Mucosa of descending colon (tissue), 3 donors: ENCODE measurements at places on chromosomes 13 and 19.

DNA sequence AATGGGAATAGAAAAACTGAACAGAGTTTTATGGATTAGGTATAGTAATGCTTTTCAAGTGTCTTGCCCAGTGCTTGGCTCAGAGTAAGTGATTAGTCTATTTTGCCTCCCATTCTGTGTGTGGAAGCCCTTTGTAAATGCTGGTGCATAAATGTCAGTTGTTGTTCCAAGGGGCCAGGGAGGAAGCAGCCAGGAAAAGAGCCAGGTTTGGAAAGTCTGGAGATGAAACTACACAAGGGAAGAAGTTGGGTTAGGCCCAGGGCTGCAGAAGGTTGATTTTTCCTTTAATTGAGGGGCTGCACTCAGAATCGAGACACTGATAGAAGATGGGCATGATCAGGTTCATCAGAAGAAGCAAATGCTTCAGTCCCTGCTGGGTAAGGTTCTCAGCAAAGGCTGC is 484.0 kb downstream of the OLFM4 start:
- DNase-seq = no peak

GRCh38 chr19:1752009-1752756 is 1.1 kb upstream of the ONECUT3 start:
- no peak for DNase-seq

DNA sequence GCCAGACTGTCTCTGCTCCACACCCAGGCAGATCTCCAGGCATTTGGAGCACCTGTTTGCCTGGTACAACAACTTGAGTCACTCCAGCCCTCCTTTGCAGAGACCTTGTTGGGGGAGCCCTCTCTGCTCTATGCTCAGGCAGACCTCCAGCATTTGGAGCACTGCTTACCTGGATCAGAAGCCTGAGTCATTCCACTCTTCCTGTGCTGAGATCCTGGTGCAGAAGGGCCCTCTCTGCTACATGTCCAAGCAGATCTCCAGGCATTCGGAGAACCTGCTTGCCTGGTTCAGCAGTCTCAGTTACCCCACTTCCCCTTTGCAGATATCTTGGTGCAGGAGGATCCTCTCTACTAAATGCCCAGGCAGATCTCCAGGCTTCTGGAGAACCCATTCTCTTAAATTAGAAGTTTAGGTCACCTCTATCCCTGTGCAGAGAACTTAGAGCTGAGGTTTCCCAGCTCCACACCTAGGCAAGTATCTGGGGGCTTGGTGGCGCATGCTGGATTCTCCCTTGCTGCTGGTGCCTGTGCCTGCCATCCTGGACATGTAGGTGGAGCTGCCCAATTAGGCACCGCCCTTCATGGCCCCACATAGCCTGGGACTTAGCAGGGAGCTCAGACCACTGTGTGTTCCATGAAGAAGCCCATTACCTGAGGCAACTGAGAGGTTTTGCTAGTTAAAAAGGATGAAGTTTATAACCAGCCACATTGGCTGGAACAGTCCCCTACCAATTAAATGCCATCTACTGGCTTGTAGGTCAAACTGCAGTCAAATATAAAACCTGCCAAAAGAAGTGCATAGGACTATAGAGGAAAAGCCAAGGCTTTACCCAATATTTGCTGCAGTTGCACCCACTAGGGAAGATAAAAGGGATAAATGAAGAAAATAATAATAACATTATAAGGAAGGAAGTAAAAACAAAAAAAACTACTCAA is 97.6 kb upstream of the SLITRK6 start:
- no peak for DNase-seq

DNA sequence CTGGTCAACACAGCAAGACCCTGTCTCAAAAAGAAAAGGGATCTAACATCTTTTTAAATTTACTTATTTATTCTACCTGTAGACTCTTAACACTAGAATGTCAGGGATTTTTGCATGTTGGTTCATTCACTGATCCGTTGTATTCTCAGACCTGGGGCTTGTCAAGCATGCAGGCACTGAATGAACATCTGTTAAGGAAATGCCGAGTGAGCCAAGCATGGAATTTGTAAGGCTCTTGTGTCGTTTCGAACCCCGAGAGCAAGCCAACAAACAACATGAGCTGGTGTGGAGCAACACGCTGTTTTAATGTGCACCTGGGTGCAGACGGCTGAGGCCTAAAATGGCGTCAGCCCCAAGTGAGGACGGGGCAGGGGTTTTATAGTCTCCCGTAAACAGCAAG is 10.0 kb upstream of the OR1M1 start:
- DNase-seq = no peak

GRCh38 chr19:33830264-33830663 is 33.6 kb downstream of the KCTD15 start:
- DNase-seq = no peak

- DNase-seq = no peak
These were observed 47.5 kb upstream of the GSX1 start for GRCh38 chr13:27744801-27745200.

- DNase-seq = no peak
These were observed 128.0 kb upstream of the VSTM2B start for GRCh38 chr19:29397748-29398147.

DNA sequence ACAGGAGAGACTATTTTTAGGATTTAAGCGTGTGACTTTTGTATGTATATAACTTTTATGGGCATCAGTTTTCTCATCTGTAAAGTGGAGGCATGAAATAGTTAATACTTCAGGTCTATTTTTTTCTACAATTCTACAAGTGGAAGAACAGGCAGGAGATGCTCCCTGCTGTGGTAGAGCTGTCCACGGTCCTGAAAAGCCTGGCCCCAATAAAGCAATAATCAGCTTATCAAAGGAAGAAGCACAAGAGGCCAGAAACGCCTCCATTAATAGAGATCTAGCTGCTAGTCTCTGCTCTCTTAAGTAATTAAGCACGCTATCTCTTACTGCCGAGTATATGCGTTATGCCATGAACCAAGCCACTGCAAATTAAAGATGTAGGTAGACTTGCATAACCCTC is 28.0 kb upstream of the WASF3 start:
- peak; percentile 42 for DNase-seq

- no peak for DNase-seq
These were observed 24.6 kb downstream of the MPHOSPH8 start for GRCh38 chr13:19657872-19658591.

DNA sequence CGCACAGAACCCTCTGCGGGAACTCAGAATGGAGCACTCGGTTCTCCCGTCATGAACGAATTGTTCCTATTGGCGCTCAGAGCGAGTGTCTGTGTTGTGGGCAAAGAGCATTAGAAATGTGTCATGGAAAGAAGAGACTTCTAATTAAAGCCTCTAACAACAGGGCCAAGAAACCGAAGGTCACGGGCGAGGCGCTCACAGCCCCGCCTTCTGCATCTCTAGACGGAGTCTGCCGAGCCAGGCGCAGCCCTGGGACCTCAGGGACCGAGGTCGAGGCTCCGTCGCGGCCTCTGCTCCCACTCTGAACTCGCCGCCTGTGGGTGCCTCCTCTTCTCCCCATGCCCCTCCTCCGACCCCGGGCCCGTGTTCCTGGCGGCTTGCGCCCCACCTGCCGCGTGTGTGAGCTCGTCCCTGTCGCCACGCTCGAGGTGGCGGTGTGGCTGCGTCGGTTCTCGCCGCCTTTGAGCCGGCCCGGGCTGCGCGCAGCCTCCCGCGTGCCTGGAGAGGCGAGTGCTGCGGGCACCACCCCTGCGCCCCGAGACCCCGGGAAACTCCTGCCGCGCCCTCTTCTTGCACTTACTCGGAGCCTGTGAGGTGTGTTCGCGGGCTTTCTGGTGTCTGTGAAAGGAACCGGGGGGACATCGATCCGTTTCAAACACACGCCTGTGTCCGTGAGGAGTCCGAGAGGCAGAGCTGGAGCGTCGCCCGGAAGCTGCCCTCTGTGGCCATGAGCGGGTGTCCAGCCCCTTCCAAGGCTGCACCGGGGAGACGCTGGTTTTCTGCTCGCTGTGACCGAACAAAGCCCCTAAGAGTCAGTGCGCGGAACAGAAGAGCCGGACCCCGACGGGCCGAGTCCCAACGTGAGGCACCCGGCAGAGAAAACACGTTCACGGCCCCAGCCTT is 45.4 kb upstream of the SPACA7 start:
- no peak for DNase-seq

- DNase-seq = no peak
These were observed 13.5 kb upstream of the BCL3 start for GRCh38 chr19:44735011-44735410.

GRCh38 chr13:78881751-78882150 is 222.8 kb upstream of the OBI1 start:
- DNase-seq = no peak

DNA sequence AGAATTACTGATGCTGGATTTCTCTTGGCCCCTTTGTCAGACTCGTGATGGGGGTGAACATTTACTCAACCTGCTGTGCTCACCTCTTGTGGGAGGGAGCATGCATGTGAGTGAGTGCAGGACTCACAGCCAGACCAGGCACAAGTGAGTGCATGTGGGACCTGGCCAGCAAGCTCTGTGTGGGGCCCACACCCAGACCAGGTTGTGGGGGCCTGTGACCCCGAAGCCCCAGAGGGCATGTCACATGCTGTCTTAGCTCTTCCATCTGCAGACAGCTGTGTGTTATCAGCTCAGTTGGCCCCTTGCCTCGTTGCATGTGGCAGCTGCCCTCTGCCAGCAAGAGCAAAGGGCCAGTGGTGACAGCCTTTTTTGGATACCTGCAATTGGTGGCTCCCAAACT is 614.4 kb downstream of the GPC5 start:
- no peak for DNase-seq

DNA sequence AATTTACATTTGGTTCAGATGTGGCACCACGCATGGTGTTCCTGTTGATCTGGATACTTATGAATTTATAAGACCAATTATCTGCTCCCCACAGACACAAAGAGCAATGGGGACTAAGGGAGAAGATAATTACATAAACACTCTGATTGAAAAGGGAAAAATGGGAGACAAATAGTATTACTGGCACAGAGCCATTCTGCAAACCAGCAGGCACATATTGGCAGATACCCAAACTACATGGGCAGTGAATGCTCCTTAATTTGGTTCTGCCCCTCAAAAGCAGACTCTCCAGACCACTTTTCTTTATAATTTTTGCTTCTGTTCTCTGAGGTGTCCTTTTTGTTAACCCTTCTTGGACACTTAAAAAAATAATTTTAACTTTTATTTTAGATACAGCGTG is 1674.2 kb downstream of the PCDH9 start:
- DNase-seq = no peak

DNA sequence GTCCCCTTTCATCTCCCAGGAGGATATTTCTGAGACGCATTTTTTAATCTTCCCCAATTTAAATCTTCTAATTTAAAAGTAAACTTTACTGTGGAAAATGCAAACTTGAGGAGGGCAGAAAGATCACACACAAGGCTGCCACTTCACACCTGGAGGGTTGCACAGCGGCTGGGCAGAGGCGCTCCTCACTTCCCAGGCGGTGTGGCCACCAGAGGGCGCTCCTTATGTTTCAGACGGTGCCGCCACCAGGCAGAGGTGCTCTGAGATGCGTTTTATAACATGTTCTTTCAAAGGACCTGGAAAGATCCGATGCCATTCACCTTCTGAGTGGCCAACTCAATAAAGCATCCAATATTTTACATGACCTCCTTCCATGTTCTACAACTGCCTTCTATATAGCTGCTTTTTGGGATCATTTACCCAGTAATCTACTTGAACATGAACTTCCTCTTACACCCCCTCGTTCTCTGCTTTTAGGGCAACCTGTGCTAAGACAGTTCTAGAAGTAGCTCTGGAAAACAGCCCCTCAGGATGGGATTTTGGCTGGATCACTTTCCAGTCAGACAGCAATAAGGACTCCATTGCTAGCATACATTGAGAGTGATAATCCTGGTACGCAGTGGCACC is 14.8 kb upstream of the MTUS2 start:
- DNase-seq = no peak

DNA sequence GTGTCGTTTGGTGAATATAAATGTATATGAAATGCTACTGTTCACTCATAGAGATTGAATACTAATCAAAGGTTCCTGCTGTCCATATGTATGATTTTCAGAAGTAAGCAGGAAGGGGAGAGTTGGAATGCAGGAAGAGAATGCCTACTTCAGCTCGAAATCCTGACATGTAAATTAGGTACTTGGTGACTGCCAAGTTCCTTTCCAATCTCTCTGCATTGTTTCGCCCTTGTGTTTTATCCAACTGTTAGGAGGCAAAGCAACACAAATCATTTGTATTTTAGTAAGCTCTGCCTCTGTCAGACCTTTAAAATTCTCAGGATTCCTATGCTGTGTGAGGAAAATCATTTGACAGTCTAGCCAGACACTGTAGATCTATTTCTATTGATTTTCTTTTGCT is 9.0 kb downstream of the STARD13 start:
- DNase-seq = no peak

DNA sequence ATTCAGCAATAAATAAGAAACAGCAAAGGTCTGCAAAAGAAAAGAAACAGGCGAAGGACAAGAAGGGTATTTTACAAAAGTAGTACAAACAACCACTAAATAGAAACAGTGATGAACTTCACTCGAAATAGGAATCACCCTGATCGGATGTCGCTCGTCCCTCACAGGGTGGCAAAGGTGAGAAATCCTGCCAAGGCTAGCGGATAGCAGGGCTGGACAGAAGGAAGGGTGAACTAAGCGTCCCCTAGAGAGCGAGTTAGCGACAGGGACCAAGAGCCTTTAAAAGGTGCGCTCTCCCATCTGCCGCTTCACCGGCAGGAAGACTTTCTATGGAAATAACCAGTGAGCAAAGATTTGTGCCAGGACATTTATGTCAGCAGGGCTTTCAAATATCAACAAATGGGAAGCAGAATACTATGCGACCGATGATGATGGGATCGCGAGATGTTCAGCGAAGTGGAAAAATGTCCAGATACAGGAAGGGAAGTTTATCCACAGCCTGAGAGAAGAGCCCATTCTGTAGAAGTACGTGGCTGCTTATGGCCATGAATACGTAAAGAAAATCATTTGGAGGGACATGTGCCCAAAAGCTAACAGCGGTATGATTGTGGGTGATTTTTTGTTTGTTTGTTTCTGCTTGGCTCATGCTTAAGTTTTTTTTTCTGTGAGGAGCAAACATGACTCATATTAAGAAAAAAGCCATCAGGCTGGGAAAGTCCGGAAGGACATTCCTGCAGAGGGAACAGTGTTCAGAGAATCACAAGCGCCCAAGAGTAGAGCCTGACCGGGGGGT is 18.9 kb downstream of the ELAVL1 start:
- no peak for DNase-seq

DNA sequence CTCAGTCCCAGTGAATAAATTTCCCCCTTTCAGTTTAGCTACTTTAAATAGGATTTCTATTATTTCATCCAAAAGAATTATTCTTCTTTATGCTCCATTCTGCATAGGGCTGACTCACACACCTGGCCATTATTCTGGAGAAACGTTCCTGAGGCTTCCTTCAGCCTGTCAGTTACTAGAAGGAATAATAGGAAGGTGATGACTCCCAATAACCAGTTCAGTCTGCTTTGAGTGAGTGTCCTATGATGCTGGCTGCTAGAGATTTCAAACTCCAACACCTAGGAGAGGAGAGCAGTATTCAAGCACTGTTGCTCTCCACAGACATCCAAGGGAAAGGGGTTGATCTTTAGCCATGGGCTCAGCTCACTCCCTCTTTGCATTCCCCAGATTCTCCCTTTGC is 117.8 kb downstream of the KCTD12 start:
- DNase-seq = no peak

GRCh38 chr13:113089693-113090414 is 15.7 kb upstream of the F7 start:
- DNase-seq = no peak
